ENCODE measurements at places on chromosomes 13 and 19.

- no peak for DNase-seq
These were observed 2.8 kb upstream of the WBP4 start for GRCh38 chr13:41058295-41059070.

DNA sequence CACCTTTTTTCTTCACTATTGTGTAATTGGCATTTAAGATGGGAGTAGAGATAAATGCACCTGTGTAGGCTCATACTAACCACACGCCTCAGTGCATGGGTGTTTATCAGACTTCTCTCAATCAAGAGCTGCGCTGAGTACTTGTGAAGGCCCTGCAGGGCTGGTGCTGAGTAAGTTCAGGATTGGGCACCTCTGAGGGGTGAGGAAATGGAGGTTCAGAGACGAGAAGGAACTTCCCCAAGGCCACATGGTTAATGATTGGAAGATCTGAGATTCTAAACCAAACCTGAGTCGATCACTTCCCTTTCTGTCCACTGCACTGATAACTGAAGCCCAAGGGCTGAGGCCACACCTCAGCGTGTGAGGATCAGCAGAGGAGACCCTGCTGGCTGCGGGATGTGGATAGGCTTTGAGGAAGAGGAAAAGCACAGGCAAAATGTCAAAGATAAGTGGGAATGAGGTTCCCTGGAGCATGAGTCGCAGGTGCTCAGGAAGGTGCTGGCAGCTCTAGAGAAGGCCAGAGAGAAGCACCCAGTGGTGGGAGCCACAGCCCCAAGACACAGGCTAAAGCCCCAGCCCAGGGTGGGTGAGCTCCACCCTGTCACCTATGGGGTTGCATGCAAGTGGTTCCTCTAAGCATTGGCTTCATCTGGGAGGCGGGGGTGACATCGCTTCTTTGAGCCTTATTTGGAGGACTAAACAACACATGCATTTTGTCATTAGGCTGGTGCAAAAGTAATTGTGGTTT lies 32.3 kb upstream of the GJB6 start:
- DNase-seq, result no peak

GRCh38 chr13:85694992-85695391 lies 104.2 kb downstream of the SLITRK6 start:
- DNase-seq, result no peak

DNA sequence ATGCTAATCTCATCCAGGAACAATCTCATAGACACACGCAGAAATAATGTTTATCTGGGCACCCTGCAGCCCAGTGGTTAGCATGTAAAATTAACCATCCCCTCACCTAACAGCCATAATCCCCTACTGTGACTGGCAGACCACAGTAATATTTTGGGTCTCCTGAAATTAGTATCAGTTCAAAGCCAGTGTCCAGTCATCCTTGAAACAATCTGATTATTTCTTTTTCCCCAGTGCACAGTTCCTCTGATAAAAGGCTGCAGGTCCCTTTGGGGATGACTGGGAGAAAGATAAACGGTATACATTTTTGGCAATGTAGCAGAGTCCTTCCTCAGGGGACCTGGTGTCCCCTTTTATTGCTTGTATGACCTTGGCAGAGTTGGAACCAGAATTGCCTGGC lies 50.4 kb upstream of the CYSLTR2 start:
- no peak for DNase-seq

DNA sequence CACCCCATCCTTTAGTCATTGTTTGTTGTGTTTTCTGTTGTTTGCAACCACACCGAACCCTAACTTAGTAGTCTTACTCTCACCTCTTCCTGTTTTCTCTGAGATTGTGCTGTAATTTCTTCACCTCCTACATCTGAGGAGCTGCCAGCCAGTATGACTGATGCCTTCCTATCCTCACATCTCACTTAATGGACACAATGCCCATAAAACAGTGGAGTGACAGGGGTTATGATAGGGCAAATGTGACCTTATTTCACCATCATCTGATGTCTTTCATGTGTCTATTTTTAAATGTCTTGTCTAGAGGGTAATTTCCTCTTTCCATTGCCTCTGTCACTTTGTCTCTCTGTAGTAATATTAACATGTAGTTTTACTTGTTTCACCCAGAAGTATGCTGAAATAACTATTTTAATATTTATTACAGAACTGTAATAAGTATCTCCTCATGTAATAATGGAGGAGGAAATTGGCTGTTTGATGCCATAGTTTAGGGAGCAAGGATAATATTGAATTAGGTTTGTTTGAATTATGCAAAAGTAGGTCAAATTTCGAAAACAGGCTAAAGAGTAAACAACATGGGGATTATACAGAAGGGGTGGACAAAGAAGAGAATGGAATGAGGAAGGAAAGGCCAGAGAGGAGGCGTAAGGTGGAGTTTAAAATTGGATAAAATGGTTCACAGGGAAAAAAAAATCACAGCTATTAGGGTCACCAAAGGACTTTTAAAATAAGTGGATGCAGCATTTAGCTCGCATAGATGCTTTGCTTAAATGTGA lies 103.5 kb upstream of the SPRY2 start:
- no peak for DNase-seq

DNA sequence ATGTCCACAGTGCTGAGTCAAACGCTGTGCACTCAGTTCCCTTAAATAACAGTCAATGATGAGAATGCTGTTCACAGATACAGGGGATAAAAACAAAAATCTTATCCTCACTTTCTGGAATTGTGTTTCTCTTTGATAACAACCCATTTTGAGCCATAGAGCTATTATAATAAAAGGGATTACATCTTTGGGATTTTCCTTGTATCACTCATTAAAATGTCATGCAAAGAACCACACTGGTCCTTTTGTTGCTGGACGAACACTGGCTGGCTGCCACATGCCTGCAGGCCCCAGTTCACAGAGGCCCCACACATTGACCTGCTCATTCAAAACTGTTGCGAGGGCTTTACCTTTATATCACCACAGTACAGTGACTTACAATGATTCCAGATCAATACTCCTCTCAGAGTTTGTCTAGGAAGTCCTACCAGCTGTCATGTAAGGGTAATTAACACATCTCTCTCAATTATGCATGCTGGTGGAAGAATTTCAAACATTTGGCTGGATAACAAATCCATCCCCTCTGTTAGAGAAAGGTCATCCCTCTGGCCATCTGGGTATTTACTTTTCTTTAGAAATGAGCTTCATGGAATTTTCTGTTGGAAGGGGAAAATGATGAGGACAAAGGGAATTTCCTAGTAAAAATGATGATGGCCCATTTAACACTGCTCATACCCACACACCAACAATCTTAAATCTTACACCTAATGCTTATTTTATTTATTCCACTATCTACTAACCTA lies 85.9 kb downstream of the MBNL2 start:
- DNase-seq, result no peak
